Activated CD4-positive, alpha-beta T cell treated with anti-CD3 and anti-CD28 coated beads for 24 hours (primary cell): ENCODE measurements at places on chromosomes 13 and 19.

- no peak for DNase-seq
Measured at GRCh38 chr19:44745341-44745831, 3.1 kb upstream of the BCL3 start.

GRCh38 chr19:44812142-44812718, 3.3 kb downstream of the BCAM start:
- no peak for DNase-seq

DNA sequence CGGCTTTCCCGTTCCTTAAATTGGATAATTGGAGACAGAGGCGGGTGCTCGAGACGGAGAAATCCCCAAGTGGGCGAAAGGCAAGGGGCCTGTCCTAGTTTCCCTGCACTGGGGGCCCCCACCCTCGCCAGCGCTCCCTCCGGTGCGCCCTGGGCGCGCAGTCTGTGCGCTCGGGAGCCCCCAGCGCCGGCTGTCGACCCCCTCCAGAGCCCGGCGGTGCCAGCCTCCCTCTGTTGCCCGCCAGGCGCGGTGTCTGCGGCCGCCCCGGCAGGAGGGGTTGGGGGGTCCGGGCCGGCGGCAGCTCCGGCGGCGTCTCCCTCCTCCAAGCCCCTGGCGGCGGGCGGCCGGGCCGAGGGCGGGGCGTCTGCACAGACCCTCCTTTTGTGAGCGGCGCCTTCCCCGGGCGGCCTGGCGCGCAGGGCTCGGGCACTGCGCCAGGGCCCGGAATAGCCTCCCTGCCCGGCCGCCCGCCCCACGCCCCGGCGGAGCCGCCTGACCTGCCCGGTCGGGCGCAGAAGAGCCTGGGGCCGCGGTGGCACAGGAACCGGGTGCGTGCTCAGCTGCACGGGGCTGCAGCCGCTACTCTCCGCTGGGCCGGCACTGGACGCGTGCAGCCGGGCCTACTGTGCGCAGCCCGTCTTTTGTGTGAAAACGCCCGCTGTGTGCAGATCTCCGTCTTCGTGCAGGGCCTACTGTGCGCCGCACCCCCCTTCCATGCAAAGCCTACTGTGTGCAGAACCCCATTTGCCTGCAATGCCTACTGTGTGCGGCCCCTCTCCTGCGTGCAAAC, 13.2 kb downstream of the GADD45B start:
- no peak for DNase-seq

DNA sequence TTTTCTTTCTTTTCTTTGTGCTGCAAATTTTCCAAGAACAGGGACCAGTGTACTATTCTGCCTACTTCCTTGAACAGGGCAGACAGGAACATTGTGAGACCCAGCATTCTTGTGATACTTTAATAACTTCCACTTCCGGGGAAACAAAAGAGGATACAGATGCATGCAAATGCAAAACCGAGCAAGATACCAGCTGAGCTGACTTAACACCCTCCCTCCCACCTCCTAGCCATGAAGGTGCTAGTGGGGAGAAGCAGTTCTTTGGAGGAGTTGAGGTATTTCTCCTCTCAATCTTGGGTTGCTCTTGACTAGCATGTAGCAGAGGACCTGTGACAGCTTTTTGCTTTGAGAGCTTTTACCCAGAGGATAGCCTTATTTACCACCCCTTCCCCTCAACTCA, 111.2 kb downstream of the KLF5 start:
- no peak for DNase-seq

GRCh38 chr13:99916366-99917103, 55.0 kb downstream of the ZIC5 start:
- DNase-seq: no peak

- DNase-seq: no peak
Measured at GRCh38 chr13:21486322-21486721, 27.2 kb upstream of the ZDHHC20 start.

- DNase-seq: no peak
Measured at GRCh38 chr13:110879482-110879881, 35.4 kb downstream of the ANKRD10 start.

GRCh38 chr13:53873558-53873957, 844.9 kb downstream of the OLFM4 start:
- no peak for DNase-seq

- DNase-seq: no peak
Measured at GRCh38 chr13:113090415-113090770, 15.2 kb upstream of the F7 start.

DNA sequence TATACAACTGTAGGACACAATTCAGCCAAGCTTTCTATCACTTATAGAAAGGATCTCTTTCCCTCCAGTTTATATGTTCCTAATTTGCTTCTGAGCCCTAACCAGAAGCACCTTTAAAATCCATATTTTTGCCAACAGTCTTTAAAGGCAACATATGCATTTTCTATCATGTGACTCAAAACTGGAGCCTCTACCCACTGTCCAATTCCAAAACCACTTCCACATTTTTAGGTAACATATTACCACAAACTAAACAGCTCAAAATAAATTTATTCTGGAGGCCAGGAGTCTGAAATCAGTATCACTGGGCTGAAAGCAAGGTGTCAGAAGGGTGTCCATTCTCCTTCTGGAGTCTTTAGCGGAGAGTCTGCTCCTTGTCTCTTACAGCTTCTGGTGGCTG, 15.9 kb upstream of the EFNB2 start:
- DNase-seq: no peak

DNA sequence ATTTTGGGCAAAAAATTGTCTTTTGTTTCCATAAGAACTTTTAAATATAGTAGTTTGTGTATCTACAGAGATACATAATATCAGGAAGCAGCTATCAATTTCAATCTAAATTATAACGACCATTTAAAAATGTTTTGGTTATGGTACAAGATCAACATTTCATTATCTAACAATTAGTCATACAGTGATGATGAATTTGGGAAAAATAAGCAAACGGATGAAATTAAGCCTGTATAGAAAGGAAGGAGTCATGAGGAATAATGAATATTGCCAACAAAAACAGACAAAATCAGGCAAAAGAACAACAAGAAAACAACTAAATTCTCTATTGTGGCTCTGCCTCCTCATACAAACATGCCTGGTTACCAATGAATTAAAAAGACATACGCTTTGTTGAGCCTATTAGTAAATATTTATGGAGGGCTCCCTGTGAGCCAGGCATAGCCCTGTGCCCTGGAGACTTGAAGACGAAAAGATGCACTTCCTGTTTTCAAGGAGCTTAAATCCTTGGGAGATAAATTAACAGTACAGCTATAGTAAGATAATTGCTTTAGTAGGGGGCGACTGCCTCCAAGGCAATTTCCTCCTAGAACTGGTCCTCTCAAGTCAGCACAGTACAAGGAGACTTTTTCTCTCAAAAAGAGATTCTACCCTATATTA, 73.0 kb downstream of the NALCN start:
- no peak for DNase-seq

- DNase-seq: no peak
Measured at GRCh38 chr19:29520390-29520789, 5.4 kb upstream of the VSTM2B start.

GRCh38 chr13:50691176-50691680, 152.3 kb downstream of the DLEU7 start:
- DNase-seq: no peak

DNA sequence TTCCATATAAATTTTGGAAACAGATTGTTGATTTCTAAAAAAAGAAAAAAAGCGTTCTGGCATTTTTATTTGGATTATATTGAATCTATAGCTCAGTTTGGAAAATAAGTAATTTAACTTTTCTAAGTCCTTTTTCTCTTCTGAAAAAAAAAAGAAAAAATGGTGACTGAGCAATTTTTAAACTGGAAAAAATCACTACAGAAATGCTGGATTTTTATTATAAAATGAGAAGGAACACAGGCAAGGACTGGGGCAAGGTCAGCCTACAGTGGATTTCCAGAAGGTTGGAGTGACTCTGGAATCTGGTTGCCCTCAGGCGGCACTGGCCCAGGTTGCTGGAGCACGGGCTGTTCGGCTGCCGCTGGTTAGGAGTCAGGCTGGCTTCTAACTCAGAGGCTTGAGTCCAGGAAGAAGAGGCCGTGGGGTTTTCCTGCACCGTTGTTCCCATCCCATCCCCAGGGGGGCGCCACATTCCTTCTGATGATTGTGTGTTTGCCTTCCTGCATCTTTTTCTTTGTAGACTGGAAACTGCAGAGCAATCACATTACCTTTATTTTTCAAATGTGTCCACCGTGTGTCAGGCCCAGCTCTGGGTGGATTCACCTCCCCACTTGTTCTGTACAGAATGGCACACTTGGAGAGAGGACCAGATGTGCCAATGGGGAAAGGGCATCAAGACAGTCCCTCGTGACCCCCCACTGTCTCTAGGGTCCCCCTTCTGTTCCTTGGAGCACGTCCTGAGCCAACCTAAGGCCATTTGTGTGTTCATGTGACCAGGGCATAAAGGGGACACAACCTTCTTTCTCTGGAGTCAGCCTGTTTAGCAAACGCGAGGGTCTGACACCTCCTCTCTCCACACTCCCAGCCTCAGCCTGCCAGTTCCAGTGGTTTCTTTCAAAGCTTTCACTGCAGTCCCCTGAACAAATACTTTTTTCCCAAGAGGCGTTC, 44.5 kb upstream of the GTF3A start:
- peak; percentile 31 for DNase-seq

DNA sequence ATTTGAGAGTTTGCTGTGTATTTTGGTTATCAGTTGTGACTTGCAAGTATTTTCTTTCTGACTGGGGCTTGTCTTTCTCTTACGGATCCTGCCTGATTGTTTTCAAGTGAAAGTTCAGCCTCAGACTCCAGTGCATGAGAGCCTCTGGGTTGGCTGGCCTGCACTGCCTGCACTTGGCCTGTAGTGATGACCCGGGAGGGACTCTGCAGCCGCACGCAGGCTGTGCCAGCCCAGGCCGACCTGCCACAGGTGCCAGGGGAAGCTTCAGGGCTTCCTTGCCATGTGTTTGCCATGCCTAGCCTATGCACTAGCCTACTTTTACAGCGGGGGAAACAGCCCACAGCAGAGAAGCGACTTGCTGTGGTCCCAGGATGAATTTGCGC, 77.0 kb downstream of the KDM4B start:
- DNase-seq: no peak

DNA sequence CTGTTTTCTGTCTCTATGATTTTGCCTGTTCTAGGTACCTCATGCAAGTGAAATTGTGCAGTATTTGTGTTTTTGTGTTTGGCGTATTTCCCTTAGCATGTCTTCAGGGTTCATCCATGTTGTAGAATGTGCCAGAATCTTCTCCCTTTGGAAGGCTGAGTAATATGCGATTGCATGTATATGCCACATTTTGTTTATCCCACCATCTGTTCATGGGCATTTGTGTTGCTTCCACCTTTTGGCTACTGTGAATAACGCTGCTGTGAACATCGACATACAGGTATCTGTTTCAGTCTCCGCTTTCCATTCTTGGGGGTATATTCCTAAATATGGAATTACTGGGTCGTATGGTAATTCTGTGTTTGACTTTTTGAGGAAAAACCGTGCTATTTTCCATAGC, 190.0 kb downstream of the ATP8A2 start:
- DNase-seq: no peak

- DNase-seq: no peak
Measured at GRCh38 chr19:20235156-20235555, 68.1 kb downstream of the ZNF486 start.

GRCh38 chr19:53394522-53394973, 401 bp upstream of the ZNF765 start:
- no peak for DNase-seq

- DNase-seq: no peak
Measured at GRCh38 chr13:41312176-41312500, 1.1 kb downstream of the NAA16 start.

DNA sequence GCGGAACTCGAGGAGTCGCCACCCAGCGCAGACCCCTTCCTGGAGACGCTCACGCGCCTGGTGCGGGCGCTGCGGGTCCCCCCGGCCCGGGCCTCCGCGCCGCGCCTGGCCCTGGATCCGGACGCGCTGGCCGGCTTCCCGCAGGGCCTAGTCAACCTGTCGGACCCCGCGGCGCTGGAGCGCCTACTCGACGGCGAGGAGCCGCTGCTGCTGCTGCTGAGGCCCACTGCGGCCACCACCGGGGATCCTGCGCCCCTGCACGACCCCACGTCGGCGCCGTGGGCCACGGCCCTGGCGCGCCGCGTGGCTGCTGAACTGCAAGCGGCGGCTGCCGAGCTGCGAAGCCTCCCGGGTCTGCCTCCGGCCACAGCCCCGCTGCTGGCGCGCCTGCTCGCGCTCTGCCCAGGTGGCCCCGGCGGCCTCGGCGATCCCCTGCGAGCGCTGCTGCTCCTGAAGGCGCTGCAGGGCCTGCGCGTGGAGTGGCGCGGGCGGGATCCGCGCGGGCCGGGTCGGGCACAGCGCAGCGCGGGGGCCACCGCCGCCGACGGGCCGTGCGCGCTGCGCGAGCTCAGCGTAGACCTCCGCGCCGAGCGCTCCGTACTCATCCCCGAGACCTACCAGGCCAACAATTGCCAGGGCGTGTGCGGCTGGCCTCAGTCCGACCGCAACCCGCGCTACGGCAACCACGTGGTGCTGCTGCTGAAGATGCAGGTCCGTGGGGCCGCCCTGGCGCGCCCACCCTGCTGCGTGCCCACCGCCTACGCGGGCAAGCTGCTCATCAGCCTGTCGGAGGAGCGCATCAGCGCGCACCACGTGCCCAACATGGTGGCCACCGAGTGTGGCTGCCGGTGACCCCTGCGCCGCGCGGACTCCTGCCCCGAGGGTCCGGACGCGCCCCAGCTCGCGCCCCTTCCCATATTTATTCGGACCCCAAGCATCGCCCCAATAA, 2.3 kb downstream of the AMH start:
- no peak for DNase-seq

GRCh38 chr13:21344662-21345176, 114.4 kb downstream of the ZDHHC20 start:
- peak; percentile 1 for DNase-seq

DNA sequence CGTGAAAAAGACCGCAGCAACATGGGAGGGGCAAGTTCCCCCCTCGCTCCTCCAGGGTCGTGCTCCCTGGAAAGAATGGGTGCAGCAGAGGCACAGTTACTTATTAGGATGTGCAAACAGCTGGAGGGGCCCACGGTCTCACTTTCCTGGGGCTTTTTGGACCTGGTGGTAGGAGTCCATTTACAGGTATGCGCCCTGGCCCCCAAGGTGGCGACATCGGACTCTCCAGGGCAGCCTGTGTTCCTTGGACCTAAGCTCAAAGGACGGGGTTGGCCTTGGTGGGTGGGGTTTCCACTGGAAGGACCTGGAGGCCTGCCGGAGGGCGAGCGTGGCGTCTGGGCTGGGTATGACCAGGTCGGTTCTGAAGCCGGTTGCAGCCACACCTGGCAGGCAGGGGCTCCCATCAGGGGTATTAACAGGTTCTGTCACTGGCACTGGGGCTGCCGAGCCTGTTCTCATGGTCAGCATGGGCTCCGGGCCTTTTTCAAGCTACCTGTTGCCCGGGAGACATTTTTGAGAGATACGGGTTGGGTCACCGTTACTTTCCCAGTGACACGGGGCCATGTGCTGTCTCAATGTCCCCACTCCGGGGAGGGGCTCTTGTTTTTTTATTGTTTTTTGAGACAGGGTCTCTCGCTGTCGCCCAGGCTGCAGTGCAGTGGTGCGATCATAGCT, 5.9 kb downstream of the ZFR2 start:
- no peak for DNase-seq

DNA sequence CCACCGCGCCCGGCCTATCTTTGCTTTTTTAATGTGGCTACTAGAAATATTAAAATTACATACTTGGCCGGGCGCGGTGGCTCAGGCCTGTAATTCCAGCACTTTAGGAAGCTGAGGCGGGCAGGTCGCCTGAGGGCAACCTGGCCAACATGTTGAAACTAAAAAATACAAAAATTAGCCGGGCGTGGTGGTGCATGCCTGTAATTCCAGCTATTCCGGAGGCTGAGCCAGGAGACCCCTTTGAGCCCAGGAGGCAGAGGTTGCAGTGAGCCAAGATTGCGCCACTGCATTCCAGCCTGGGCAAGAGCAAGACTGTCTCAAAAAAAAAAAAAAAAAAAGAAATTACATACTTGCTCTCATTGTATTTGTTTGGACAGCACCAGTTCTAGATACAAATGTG, 34.8 kb upstream of the DPRX start:
- DNase-seq: no peak
